ENCODE measurements at places on chromosomes 12 and 14. TPM values are rescaled to one million over a fixed set of nuclear protein-coding genes. Genes with fewer than 3 reads are reported as not detected.
A peak's percentile ranks its signal among the peaks of the same experiment; 100 is the strongest.

- DNase-seq = no peak
Observed at GRCh38 chr12:55823419-55823818, 5.6 kb downstream of the ORMDL2 start.

GRCh38 chr12:83823386-83824045, 1089.1 kb downstream of the SLC6A15 start:
- no peak for DNase-seq

DNA sequence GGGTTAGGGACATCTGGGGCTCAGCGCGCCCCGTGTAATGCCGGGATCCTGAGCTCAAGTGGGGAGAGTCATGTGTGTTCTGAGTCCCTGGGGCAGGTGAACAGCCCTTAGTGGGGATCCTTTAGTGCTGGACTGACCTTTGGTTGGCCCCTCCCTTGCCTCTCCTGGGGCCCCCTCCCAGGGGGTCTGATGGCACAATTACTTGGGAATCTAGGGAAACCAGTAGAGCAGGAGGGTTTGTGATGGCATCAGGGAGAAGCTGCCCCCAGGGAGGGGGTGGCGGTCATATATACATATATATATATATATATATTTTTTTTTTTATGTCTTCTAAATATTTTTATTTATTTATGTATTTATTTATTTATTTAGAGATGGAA, at the start of gene MORN3:
Gene MORN3, minus strand, starts transcription at position 134 of the 380 bp plus-strand sequence. CDS start 171 bp downstream, outside the sequence.
- DNase-seq = no peak

The LETMD1 gene
- total RNA-seq = 51.8 TPM

GRCh38 chr12:78115889-78116288, 285.2 kb downstream of the NAV3 start:
- DNase-seq = no peak

The PTPN6 gene
- total RNA-seq = 83.5 TPM

GRCh38 chr14:35964697-35965286, 138.7 kb downstream of the BRMS1L start:
- no peak for DNase-seq

The APEX1 gene
- total RNA-seq = 125 TPM

GRCh38 chr14:78022059-78022458, 148.1 kb upstream of the NRXN3 start:
- DNase-seq = no peak

DNA sequence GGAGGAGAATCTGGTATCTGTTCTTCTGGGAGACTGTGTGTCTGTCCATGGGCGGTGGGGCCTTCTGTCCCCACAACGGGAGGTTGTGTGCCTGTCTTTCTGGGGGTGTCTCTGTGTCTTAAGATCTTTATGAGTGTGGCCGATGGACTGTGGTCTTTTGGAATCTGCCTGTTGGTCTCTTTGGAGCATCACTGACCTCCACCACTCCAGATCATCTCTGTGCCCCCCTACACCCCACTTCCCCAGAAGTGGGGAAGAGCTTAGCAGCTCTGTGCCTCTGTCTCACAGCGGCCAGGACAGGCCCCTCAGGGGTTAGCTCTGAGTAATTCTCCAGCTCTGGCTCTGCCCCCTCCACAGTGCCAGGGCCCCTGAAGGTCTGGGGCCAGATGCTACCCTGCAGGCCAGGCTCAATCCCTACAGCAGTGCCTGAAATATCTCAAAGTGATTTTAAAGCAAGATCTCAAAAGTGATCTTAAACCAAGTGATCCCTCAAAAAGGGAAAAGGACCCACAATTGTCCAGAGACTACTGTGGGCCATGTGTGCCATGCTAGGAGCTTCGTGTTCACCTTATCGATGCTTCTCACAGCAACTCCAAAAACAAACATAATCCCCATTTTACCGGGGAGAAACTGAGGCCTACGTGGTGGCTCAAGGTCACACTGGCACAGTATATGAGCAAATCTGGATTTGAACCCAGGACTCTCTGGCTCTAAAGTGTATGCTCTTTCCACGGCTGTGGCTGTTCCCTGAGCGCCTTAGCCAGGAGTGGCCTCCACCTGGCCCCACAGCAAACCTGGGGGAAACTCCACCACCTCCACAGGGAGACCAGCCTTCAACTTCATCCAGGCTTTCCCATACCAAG, 26.0 kb upstream of the KRT78 start:
- no peak for DNase-seq

DNA sequence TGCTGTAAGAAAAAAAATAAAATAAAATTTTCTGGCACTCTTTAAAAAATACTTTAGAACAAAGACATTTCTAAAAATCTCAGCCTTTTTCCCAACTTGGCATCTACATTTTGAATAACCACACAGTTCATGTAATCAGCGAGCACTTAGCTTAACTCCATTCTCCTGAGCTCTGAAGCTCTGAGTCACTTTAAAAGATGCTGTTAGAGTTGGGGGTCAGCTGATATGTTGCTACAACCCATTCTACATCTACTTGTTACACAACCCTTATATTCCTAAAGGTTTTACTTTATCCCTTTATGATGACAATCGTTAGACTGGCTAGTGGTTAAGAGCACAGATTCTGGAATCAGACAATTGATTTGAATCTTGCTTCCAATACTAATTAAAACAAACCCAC, 48.3 kb downstream of the SLC41A2 start:
- no peak for DNase-seq

DNA sequence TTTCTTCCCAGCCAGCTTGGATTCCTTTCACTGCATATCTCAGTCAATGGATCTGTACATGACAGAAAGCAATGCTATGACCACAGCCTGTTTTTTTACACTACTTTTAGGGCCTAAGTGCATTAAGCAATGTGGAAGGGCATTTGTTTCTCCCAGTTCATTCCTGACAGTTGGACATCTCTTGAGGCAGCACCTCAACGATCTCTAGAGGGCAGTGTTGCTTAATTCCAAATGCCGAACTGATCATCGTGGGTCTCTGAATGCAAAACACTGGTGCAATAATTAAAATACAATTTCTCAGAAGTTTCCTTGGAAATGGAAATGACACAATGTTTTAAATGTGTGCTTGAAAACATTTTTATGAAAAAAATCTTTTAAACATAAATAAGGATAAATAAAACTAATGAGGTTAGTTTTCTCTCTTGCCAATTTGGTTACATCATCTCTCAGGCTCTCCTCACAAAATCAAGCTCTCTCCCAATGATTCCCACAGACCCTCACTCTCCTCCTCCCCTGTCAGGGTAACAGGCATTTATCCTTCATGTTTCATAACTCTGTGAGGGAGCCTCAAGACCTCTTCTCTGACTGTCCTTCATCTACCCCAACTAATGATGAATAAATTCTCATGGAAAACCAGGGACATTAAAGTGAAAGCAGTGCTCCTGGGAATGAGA, 192.4 kb upstream of the SLC16A7 start:
- DNase-seq = peak; percentile 4

DNA sequence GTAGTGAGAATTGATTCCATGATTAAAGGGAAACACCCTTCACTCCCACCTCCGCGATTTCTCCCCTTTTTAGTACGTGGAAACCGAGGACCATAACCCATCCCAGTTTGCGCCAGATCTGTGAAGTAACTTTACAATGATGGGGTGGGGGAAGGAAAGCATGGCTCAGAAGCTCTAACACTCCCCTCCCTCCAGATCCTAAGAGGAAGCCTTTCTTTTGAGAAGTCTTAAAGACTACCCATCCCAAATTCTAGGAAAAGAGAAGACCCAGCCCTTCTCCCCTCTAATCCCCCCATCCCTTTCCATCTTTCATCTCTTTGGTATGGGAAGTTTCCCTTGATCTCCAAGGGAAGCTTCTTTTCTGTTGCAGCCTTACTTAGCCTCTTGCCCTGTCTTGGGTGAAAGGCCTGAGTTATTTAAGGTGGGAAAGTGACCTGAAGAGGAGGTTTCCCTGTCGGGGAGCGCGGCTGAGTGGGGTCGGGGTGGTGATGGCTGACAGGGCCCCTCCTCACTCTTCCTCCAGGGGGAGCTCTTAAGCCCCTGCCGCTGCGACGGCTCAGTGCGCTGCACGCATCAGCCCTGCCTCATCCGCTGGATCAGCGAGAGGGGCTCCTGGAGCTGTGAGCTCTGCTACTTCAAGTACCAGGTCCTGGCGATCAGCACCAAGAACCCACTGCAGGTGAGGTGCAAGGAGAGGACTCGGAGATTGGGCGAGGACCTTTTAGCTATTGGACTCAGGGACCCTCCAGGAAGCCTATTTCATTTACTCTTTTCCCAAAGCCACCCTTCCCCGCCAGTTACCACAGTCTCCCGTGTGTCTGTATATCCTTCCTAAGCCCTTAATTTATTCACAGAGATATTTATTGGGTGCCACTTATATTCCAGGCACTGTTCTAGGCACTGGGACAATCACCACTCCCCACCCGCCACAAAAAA, 1.8 kb downstream of the MARCHF9 start:
- DNase-seq = peak; percentile 86

DNA sequence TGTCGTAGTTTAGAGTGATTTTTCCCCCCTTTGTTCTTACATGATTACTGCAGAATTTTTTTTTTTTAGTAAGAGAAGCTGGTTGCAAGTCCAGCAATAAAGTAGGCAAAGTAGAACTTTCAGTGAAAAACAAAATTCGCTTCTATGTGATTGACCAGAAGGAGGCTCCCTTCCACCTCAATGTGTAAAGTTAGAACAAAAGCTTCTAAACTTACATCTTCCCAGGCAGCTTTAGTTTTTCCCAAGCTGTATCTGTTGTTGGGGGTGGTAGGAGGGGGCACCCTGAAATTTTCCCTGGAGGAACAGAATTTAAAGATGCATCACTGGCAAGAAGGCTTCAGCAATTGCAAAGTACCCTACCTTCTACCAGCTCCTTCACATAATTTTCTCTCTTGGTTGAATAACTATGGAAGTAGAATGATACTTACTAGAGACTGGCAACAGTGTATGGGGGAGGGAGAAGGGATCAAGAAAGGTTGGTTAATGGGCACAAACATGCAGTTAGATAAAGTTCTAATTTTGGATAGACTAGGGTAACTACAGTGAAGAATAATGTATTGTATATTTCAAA, 87.3 kb upstream of the E2F7 start:
- DNase-seq = no peak

DNA sequence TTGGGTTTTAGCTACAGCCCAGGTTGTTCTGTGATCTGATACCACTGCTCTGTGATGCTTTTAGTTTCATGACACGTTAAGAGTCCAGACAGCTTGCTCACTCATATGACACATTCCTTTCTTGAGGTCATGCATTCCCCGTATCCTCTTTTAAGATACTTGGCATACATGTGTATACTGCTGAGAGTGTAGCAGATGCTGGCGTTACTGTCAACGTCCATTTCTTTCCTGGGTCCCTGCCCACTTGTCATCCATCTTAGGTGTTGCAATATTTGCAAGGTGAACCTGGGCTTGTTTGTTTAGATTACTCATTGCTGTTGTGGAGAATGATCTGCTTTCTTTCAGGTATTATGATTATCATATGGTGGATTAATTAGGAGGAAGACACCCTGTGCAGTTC, 9.1 kb upstream of the EMP1 start:
- no peak for DNase-seq

The ACOT4 gene
- total RNA-seq = 1.0 TPM

GRCh38 chr12:45756666-45757065, 27.2 kb downstream of the ARID2 start:
- DNase-seq = no peak

- peak; percentile 30 for DNase-seq
Observed at GRCh38 chr14:88168498-88169165, 154.4 kb downstream of the KCNK10 start.

The TPPP2 gene
- total RNA-seq = not detected

The RNFT2 gene
- 6.0 TPM for total RNA-seq

- no peak for DNase-seq
Observed at GRCh38 chr12:38662829-38663228, 242.6 kb downstream of the CPNE8 start.

DNA sequence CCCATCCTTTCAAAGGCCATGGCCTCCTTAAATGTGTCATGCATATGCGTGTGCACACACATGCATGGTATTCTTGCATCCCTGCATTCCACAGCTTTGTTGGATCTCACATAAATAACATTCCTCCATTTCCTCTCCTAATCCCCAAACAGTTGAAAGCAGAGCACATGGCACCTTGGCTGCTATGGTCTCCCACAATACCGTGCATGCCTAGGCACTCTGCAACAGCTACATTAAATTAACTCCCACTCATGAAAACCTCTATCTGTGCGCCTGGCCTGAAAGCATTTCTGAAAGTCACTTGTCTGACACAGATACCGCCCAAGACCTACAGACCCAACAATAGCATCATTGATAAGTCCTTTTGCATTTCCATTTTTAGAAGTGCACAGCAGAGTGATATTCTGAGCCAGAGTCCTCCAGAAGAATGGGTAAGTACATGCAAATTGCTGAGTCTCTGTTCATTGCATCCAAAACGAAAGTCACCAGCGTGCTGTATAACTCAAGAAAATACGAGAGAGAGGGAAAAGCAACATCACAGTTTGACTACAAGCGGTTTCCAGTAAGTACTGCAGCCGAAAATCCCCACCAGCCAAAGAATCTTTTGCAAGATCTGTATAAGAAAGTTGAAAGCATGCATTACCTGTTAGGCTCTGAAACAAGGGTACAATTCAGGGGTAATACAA, 436 bp downstream of the ASB2 start:
- peak; percentile 52 for DNase-seq

GRCh38 chr12:24803430-24804245, 145.3 kb downstream of the BCAT1 start:
- no peak for DNase-seq

- DNase-seq = no peak
Observed at GRCh38 chr14:95611293-95611880, 74.8 kb upstream of the TCL1B start.

The TWF1 gene
- total RNA-seq = 77.5 TPM

DNA sequence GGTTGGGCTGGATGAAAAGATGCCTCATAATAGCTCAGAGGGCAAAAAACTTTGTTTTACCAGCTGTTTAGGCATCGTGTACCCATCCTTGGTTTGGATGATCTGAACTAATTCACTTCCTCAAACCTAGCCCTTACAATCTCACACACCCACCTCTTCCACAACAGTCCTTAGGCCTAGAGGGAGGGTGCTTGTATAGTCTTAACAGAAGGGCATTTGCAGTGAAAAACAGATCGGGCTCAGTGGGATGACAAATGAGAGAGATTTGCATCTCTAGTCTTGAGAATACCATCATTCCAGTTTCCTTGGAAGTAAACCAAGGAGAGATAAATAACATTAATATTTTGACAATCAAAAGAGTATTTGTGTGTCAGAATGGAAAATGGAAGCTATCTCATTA, 11.0 kb downstream of the SLCO1A2 start:
- DNase-seq = no peak

DNA sequence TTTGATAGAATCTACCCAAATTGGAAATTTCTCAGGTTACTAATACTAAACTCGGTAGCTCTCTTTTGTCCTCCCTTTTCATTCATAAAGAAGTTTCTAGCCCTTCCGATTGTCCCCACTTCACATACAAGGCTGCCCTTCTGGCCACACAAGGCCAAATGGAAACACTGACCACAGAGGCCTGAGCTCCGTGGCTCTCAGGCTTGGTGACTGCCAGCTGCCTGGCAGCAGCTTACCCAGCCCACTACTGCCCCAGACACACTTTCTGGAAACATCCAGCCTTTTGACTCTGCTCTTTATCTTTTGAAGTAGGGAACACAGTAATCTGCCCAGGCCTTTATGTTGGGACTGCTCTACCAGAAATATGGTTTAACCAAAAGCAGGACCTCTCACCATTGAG, 167.2 kb downstream of the GCH1 start:
- DNase-seq = no peak

The AJUBA gene
- total RNA-seq = 1.1 TPM

- DNase-seq = no peak
Observed at GRCh38 chr14:60647081-60647836, 2.0 kb downstream of the SIX1 start.

Measured in CD4-positive, alpha-beta T cell (primary cell).